ENCODE measurements at places on chromosomes 4 and X. TPM values are rescaled to one million over a fixed set of nuclear protein-coding genes. Genes with fewer than 3 reads are reported as not detected.
A peak's percentile ranks its signal among the peaks of the same experiment; 100 is the strongest.

DNA sequence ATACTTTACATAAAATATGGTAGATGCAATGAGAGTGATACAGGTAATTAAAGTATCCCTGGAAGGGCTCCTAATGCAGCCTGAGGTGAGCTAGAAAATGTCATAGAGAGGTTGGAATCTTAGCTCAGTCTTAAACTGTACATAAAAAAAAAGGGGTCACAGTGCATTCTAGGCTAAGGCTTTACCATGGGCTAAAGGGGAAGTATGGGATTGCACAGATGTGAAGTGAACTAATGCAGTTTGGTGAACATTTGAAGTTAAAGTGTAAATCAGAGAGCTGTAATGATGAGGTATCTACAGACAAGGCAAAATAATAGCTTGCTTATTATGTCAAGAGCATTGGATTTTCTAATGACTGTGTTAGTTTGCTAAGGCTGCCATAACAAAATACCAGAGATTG, 405.9 kb downstream of the ADGRL3 start:
- DNase-seq: no peak

HS3ST1 gene
- total RNA-seq: 1.1 TPM

GRCh38 chr4:160562661-160563060, 1459.8 kb downstream of the RAPGEF2 start:
- no peak for DNase-seq

- peak; percentile 64 for DNase-seq
Measured at GRCh38 chrX:100591256-100592051, 6.7 kb downstream of the TNMD start.

SULT1B1 gene
- total RNA-seq: 0.83 TPM
